SHP77 (cell line): ENCODE measurements at places on chromosomes 7 and 10.

DNA sequence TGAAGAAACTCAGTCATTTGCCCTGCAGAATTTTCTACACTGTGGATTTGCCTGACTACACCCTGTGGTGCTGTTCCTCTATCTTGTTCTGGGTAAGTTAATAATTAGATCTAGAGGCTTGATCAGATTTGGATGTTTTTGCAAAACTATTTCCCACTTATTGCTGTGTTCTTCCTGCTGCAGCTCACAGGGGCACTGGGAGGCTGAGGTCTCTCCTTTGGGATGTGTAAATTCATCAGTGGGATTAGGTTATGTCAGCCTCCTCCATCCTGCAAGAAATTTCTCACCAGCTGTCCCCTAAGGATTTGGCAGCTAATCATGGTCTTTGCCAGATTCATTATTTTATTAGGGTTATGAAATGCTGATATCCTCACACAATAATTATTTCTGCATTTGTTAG is 148.1 kb upstream of the ZNF32 start:
- no peak for DNase-seq

DNA sequence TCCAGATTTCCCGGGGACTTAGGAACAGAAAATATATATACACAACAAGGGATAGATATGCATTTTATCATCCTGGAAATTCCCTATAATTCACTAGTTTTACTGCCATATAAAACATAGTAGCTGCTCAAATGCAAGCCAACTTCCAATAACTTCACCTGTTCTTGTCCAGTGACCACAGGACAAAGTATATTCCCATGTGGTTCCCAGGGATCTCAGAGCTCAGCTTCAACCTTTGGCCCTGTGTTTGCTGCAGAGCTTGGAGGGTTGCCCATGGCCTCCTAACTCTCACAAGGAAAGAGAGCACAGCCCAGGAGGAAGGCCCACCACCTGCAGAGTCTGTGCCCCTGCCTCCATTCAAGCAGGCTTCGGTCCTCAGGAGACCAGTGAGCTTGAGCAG is 4.5 kb upstream of the DRGX start:
- DNase-seq = no peak

DNA sequence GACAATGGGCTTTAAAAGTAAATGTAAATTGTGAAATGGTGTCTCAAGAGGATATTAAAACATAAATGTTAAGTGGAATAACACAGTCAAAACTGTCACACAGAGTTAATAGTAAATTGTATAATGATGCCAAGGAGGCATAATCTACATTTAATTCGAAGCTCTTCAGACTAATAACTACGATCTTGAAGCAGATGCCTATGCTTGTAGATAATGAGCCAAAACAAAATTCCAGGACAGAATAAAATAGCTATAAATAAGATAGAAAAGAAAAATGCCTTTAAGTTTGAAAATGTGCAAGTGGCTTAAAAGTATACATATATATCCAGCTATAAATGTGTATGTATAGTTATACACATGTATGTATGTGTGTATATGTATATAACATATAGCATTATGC is 17.5 kb downstream of the TWIST1 start:
- no peak for DNase-seq

DNA sequence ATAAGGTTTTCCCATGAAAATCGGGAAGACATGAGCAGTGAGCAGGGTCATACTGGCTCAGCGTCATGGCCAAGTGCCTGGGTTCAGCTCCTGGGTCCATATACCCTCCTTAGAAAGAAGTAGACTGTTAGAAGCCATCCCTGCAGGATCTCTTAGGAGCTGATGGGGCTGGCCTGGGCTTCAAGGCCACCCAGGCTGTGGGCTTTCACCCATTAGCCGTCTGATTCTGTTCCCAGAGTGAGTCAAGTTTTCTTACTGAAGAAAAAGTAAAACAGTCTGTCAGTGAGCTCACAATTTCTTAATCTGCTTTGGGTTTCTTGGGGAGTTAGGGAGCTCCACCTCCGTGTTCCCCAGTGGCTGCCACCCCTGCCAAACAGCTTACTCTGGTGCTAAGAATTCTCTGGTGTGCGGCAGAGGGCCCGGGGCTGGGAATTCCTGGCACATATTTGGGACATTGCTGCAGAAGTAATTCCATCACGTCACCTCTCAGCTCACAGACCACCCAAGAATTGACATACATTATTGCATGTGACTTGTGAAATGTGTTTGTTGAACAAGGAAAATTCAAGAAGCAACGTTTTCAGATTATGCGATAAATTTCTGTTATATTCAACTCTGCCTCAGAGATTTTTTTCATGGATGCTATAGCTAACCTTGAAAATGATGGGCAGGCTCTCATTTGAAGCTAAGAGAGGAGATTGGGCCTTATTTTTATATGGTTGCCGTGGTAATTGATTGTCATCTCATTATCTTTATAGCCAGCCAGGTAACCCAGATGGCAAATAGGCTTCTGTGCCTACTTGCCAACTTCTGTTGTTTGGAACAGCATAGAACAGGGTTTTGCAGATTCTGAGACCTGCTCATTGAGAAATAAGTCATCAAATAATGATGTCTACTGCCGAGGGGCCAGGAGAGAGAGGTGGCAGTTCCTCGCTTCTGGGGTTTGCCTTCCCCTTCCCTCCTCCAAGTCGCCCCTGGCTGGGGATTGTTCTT is 166.4 kb downstream of the CHN2 start:
- no peak for DNase-seq

DNA sequence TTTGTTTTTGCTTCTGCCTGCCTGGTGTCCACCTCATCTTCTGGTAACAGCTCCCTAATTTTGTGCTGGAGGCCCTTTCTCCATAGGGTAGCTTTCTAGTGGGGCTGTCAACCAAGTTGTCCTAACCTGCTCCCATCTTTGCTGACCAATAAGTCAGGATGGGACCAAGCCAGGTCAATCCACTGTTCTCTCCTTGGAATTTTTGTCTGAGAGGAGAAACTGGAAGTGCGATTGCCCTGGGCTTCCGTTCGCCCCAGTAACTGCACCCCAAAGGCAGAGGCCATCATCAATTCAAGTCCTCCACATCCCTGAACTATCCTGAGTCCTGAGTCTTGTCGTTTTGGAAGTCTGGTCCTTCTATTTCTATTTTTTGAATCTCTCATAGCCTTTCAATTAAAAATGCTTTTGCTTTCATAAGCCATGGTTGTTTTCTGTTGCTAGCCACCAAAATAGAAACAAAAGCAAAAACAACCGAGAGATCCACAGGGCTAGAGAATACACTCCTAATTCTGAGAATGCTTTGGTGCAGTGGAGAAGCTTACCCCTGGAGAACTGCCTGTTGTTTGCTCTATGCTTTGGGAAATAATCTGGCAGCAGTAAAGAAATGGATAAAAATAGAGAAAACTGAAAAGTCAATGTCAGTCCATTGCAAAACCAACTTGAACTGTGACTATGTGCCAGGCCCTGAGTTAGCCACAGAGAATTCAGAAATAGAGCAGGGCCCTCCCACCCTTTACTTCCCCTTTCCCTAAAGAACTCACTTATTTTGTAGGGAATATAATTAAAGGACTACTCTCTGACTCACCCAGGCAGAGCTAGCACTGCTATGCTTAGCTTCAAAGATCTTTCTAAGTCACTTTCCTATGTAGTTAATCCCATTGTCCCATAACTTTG is 368.1 kb downstream of the CXCL12 start:
- no peak for DNase-seq

- DNase-seq = no peak
These were observed 5.8 kb upstream of the MINDY4 start for GRCh38 chr7:30765408-30765807.

DNA sequence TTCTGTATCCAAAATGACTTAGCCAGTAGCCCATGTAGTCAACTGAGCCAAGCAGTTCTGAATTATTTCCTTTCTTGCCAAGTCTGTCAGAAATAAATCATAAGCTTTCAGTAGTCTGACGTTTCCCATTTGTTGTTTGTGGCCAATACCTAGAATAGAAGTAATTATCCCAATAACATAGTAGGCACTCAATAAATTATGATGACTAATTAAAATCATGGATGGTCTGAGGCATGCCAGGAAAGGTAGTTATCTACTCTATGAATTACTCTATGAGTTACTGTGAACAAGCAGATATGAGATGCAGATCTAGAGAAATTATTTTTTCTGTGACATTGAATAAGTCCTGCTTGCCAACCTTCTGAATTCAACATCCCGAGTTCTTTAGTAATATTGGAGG is 2.3 kb downstream of the CABCOCO1 start:
- no peak for DNase-seq

DNA sequence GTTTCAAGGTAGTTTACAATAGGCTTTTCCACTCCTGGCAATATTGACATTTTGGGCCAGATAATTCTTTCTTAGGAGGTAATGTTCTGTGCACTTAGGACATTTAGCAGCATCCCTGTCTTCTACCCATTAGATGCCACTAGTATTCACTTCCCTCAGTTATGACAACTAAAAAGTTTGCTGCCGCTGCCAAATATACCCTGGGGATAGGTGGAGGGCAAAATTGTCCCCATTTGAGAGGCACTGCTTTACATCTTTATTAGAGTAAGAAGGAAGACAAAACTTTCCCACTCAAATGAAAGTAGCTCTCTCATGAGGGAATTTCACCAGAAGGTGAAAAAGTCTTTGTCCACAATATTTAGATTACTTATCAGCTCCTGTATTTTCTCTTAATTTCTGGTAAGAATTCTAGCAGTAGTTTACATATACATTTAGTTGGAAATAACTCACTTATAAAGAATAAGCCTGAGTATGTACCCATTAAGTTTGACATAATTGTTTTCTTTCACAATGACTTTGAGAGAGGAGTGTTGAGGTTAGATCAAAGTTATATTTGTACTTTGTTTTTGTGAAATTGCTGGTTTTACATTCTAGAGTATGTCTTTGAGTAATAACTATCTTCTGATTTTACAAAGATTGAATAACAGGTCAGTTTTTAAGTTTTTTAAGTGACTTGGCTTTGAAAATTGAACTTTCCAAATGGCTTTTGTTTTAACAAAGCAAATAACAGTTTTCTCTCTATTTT is 46.0 kb downstream of the HELLS start:
- DNase-seq = no peak

- no peak for DNase-seq
These were observed 6.8 kb downstream of the ITGA8 start for GRCh38 chr10:15712883-15713282.

DNA sequence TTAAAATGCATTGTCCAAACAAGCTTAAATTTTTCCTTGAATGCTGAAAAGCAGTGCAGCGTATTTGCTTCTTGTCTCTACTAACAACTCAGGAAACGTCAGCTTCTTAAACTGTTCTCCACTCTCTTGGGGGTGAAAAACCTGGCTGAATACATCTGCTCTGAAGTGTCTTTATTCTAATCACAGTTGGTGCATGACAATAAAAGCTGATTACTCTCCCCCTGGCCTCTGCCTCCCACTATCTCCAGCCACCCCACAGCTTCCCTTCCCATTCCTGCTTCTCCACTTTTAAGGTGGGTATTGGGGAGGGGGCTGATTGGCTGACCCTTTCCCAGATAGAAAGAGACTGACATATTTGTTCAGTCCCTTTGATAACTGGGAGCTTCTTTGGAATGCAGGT is 456.0 kb downstream of the SORCS1 start:
- DNase-seq = no peak

GRCh38 chr7:134831862-134832261 is 52.4 kb downstream of the CALD1 start:
- no peak for DNase-seq

- DNase-seq = no peak
These were observed 89.1 kb upstream of the FAM180A start for GRCh38 chr7:135837675-135838074.

DNA sequence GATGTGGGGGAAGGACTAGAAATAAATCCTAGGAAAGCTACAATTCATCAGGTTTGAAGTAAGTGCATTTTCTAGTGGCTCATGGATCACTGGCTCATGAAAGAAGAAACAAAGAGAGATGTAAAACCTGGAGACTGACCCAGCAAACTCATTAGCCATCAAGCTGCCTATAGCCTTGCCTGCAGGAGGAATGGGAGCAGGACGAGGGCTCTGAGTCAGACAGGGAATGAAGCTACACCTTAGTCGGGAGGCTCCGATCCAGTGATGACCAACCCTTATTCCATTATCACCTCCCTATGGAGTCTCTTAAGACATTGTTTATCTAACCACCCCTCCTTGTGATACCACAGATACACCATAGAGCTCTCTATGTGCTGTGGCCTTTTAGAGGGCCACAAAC is 112.5 kb upstream of the WDR11 start:
- DNase-seq = no peak
